Small intestine (tissue), 16 donors: ENCODE measurements at places on chromosomes 16 and 17.

- peak; percentile 82 for DNase-seq
These were observed at the start of gene HYDIN for GRCh38 chr16:71230122-71230845. Gene HYDIN (minus strand): TSS chr16:71230722. CDS start chr16:71186895, 43,827 bp downstream.

DNA sequence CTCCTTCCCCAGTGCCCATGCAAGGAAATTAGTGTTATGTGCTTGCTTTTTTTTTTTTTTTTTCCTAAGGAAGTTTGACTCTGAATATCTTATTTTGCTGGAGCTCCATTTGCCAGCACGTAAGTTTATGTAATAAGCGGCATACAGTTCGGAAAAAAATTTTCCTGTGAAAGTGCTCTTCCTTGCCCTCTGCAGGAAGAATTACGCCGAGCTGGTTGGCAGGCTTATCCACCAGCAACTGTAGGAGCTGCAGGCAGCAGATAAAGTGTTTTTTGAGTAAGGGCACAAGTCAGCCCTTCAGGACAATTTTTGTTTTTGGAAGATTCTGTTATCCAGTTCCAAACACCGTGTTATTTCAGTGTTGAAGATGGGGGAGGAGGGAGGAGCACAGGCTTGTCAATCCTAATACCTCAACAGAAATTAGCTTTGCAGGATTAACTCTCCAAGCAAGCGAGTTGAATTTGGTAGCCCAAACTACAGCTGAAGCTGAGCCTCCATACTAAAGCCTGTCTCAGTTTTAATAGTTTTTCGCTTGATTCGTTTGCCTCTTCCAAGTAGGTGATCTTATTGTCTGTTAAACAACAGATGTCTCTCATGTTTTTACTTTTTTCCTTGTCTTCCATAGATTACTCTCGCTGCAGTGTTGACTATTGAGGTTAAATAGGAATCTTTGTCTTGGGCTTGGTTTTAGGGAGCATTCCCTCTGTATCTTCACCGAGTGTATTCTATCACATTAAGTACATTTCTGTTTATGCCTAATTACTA is 1.1 kb downstream of the SPECC1 start:
- peak; percentile 45 for DNase-seq

DNA sequence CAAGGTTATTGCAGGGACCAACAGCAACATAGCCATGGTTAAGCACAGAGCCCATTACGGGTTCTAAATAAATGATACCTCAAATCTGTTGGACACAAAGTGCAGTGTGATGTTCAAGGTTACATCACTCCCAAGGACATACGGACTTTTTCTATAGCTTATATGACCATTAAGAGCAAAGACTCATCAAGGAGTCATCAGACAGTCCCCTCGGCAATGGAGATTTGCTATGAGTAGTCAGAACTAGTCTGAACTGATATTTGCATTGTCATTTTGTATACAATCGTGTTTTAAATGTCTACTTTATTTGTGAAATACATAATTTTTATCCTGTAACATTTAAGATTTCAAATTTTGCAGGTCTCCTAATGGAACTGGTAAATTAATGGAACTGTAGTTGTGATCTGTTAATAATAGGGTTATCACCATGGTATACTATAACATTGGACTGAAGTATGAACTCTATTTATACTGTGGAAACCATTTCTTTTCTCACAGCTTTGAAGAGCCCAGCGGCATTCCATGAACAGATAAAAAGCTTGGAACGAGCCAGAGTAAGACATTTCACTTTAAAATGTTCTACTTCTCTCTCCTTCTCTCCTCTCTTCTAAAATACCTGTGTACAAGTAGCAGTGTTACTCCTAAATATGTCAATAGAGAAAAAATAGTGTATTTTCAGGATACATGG is 140.9 kb downstream of the MRTFB start:
- no peak for DNase-seq

DNA sequence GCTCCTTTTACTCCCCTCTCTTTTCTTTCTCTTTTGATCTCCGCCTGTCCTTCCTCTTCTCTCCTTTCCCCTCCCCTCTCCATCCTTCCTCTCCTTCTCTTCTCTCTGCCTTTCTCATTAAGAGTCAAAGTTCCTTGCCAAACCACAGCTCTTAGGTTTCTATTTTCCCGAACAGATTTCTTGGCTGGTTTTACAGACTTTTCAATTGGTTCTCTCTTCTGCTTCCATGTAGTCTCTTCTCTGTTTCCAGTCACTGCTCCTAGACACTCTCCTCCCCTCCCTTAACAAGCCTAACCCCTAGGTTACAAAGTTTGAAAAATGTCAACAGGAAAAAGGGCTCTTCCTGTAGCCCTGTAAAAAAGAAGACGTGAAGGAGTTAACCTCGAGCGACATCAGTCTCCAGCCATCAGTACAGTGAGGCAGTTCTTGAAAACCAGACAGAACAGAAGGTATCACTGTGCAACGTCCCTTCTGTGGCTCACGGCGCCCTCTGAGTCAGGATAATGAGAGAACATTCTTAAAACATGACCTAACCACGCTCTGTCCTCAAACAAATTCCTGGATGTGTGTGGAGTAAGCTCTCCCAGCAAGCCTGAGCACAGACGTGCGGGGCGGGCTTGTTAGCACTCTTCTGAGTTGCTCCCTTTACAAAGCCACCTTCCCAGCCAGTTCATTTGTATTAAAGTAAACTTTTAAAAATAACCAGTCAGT is 11.6 kb upstream of the MARCHF10 start:
- no peak for DNase-seq

DNA sequence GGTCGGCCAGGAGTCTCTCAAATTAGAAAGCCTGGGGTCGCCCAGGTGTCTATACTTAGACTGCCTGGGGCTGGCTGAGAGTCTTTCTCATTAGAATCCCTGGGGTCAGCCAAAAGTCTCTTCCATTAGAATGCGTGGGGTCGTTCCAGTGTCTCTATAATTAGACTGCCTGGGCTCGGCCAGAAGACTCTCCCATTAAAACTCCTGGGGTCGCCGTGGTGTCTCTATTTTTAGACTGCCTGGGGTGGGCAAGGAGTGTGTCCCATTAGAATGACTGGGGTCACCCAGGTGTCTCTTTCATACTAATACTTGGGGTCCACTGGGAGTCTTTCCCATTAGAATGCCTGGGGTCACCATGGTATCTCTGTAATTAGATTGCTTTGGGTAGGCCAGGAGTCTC is 2227.7 kb downstream of the TP53TG3F start:
- DNase-seq, result no peak

DNA sequence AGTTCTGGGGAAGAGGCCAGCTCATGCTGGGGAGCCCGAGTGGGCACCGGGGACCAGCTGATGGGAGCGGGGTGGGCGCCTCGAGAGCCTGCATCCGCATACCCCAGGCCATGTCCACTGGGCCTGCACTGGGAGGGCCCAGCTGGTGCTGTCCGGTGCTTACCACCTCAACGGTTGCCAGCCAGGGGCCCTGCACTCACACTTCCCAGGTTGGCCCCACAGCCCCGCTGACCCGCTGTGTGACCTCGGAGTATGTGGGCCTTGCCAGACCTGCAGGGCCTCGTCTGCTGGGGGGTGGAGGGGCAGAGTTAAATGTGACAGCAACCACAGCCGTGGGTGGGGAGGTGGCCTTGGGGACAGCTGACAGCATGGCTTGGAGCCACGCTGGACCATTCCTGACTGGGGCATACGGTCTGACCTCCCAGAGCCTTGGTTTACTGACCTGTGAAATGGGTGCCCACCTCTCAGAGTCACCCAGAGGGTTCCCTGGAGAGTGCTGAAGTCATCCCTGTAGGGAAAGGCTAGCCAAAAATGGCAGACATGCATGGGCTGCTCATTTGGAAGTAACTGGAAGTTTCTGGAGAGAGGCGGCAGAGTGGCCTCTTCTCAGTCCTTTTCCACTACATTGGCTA is 5.4 kb upstream of the GAA start:
- DNase-seq, result no peak

GRCh38 chr17:76968707-76969597 is 100.7 kb downstream of the MGAT5B start:
- peak; percentile 34 for DNase-seq

GRCh38 chr17:2814481-2815341 is 18.5 kb downstream of the RAP1GAP2 start:
- DNase-seq, result peak; percentile 22

- no peak for DNase-seq
These were observed 89.8 kb downstream of the PMP22 start for GRCh38 chr17:15175356-15175755.

DNA sequence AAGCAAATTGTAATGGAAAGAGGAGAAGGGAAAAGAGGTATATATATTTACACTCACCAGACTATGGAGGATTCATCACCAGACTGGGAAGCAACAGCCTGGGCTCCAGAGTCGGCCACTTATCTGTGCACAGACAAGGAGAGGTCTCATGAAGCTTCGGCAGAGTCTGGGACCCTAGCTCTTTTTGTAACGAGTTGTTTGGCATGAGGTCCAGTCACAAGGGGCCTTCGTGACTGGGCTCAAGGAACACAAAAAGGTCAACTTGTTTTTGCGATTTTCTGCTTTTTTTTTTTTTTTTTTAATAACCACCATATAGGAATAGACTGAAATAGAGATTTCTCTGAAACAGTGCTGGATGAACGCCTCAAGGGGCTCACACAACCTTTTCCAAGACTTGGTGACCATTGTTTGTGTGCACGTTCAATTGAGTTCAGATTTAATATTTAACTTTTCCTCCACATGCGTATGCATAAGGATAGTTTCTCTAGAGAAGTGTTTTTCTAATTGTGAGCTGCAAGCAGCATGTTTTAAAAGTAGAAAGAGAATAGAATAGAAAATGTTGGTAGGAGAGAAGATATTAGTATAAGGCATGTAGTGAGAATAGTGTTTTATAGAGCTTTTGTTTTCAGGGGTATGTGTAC is 25.8 kb downstream of the BPTF start:
- DNase-seq, result no peak

GRCh38 chr17:74337834-74338500 is 11.9 kb downstream of the KIF19 start:
- DNase-seq, result no peak

- DNase-seq, result no peak
These were observed 14.9 kb downstream of the ENPP7 start for GRCh38 chr17:79745641-79746105.

- DNase-seq, result peak; percentile 11
These were observed 27.9 kb downstream of the MBTPS1 start for GRCh38 chr16:84088695-84089395.

DNA sequence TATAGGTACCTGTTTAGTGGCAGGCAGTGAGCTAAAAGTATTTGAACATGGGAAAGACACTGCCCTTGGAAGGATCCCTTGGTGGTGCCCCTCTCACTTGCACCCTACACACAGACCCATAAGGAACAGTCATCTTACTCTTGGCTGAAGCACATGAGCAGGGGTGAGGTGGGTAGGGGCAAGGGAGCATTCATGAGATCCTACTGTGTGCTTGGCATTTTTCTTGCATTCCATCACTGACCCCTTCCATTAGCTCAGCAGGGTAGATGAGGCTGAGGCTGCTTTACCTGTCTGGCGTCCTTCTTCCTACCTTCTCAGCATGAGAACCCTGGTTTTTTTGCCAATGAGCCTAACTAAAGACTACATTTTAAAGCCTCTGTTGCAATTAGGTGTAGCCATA is 48.3 kb downstream of the CCT6B start:
- DNase-seq, result no peak

DNA sequence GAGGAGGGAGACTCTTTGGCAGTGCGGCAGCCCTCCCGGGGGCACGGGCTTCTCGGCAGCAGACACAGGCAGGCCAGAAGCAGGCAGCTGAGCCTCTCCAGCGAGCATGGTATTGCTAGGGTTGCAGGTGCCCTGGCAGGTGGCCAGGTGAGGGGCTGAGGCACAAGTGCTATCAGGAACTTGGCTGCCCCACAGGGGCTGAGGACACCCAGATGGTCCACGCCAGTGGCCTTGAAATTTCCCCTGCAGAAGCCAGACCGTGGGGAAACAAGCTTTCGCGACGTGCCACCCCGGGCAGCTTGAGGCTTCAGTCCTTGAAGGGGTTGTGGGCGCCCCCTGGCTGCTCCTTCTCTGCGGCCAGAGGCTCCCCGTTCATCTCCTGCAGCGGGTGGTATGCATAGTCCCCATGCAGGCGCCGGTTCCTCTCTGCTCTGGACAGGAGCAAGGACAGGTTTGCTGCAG is 8.5 kb downstream of the NAGPA start:
- DNase-seq, result peak; percentile 34

- DNase-seq, result peak; percentile 94
These were observed at the start of gene SDR42E1 for GRCh38 chr16:82011199-82011641. Gene SDR42E1 (minus strand): TSS chr16:82011470. CDS start chr16:82000858, 10,612 bp downstream.

- no peak for DNase-seq
These were observed 12.5 kb upstream of the MAF start for GRCh38 chr16:79613009-79613408.

- DNase-seq, result no peak
These were observed 40.7 kb downstream of the VAC14 start for GRCh38 chr16:70760221-70760620.

DNA sequence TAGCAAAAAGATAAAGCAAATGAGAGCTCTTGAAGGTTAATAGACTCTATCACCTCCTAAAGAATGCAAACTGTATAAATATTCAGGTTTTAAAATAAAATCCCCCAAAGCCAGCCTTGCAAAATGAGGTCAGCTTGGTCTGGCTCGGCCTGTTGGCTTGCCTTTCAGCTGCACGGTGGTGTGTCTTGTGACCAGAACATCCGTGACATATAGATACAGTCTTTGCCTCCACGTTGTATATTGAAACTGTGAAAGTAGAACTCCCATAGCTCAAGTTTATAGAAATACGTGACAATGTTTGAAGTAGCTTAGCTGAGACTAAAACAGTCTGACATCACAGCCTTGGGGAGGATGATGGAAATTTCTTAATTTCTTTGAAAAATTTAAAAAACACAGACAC is 236.6 kb upstream of the MYOCD start:
- no peak for DNase-seq

- peak; percentile 89 for DNase-seq
These were observed 3.9 kb downstream of the RSAD1 start for GRCh38 chr17:50482516-50482915.

GRCh38 chr16:2896480-2897010 is 13.5 kb downstream of the FLYWCH2 start:
- no peak for DNase-seq

GRCh38 chr16:56781528-56781961 is 51.6 kb downstream of the NUP93 start:
- no peak for DNase-seq

DNA sequence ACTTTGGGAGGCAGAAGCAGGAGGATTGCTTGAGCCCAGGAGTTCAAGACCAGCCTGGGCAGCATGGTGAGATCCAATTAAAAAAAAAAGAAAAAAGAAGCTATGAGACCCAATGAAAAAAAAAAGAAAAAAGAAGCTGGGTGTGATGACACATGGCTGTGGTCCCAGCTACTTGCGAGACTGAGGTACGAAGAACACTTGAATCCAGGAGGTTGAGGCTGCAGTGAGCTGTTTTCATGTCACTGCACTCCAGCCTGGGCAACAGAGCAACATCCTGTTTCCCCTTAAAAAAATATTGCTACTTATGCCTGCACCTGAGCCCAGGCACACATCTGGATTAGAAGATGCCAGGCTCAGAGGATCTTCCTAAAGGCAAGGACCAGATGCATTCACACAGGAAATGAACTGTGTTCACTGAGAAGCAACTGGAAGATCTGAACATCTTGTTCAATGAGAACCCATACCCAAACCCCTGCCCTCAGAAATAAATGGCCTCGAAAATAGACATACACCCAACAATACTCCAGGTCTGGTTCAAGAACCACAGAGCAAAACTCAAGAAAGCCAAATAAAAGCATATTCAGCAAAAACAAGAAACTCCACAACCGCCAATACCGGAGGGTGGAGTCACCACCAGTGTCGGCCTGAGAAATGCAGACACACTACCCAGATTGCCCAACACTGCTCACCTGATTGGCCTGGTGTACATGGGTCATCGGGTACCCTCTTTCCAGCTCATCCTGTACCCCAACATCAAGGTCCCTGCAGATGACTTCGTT is 4.4 kb downstream of the RNF135 start:
- DNase-seq, result no peak

- DNase-seq, result no peak
These were observed 380.0 kb upstream of the XYLT1 start for GRCh38 chr16:17850581-17851250.
